ENCODE measurements at places on chromosomes 16 and 17.

GRCh38 chr17:17177176-17177575, 29.0 kb downstream of the PLD6 start:
- no peak for DNase-seq

GRCh38 chr16:80894091-80894490, 89.7 kb upstream of the CDYL2 start:
- no peak for DNase-seq

- peak; percentile 64 for DNase-seq
These were observed 31.5 kb downstream of the QPRT start for GRCh38 chr16:29710227-29711219.

GRCh38 chr16:84686707-84687298, 13.0 kb upstream of the USP10 start:
- DNase-seq = no peak

DNA sequence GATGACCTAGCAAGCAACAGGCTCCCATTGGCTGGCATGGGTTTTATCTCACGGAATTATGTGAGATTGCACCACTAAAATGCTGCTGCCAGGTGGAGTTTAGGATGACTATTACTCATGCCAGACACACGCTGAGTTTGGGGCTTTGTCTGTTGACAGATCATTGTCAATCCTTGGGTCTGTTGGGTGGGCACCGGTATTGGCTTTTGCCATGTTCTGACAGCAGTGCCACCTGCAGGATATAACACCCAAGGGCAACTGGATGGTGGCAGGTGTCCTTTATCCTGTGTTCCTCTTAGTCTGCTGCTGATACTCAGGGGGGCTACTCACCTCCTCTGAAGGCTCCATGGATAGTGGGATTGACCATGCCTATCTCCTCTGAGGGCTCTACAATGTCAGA, 221.6 kb upstream of the DYNLRB2 start:
- no peak for DNase-seq

DNA sequence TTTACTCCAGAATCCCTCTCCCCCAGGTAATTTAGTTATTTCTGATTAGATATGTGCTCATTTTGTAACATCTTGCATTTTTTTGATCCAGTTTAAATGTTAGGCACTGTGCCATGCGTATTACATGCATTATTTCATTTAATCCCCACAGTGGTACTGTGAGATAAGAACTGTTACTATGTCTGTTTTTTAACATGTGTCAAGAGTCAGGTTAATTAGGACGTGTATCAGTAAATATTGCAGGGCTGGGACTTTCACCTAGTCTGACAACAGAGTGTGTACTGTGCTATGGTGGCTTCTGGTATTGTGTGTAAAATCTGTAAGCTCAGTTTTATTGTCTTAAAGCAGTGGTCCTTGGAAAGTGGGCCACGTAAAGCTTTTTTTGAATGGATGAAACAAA, 10.6 kb downstream of the RSPRY1 start:
- DNase-seq = no peak

DNA sequence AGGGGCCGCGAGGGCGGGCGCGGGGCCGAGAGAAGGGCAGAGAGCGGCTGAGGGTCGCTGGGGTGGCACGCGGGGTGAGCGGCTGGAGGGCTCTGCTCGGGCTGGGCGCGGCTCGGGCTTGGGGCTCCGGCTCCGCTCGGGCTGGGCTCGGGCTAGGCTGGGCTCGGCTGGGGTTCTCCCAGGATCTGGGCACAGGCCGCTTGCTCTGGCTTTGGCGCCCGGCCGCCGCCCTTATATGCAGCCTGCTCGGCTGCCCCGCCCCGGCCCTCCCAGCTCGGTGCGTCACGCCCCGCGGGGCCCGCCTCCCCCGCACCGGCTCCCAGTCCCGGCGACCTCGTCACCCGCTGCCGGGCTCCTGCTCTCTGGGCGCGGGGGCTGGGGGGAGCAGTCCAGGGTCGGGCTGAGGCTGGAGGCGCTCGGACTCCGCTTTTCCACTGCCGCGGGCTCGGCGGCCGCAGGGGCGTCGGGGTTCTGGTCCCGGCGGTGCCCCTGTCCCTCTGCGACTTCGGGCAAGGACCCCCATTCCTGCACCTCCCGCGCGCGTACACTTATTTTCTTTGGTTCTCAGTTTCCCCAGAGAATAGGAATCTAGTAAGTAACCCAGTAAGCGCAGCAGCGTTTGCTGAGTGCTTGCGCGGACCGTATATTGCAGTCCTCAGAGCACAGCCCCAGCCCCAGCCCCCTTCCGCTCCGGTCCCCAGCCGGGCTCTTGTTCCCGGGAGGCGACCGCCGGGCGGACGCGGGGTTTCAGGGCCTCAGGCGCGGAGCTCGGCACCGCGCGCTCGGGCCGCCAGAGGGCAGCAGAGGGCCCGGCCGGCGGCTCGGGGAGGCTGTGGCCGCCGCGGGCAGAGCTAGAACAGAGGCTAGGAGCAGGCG, at the start of gene RASD1:
Gene RASD1 (minus strand): TSS at position 207 of the 876 bp plus-strand sequence. CDS start 214 bp downstream, outside the sequence.
- peak; percentile 84 for DNase-seq

- no peak for DNase-seq
These were observed 7.9 kb downstream of the SNAI3 start for GRCh38 chr16:88678224-88678979.

GRCh38 chr16:55502801-55503366, 6.0 kb upstream of the LPCAT2 start:
- no peak for DNase-seq

DNA sequence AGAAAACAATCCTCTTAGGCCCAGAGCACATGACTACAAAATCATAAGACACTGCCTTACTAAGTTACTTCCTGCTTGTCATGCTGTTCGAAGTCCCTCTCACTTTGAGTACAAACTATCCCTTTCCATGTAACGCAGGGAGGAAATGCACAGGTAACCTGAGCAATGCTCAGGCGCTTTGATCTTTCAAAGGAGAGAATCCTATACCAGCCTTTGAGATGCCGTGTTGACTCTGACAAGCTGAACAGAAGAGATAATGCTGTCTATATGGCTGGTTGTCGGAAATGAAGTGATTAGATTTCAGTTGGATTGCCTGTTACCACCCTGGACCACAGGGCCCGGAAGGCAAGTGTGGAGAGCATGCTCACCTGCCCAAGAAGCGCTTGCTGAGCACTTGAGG, 75.9 kb downstream of the CDH11 start:
- no peak for DNase-seq

DNA sequence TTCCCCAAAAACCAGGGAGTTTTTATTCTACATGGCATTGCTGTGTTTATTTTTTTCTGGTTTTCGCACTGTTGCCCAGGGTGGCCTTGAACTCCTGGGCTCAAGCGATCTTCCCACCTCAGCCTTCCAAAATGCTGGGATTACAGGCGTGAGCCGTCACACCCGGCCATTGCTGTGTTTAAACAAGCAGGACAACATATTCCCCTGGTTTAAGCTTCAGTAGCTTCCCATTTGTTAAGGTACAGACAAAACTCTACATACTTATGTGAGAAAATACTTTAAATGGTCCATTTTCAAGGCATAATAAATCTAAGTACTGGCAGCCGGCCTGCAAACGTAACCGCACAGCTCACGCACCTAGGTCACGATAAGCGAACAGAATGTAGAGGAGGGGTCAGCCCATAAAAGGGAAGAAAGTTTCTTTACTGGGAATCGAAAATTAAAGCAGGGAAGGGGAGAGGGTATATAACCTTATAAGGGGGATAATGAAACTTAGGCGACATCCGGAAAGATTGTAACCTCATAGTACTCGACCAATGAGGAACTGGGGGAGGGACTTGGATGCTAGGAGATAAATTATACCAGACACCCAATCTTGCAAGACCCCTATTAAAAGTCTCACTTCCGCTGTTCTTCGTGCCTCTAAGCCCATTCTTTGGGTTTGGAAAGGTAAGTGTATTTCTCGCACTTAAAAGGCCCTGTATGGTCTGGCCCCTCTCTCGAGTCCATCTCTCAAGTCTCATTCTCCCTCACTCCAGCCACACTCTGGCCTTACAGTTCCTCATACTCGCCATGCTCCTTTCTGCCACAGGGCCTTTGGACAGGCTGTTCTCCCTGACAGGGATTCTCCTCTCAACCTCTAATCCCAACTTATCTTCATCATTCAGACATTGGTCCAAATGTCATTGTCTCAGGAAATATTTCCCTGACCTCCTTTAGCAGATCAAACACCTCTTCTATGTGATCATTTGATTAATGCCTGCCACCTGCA, 59.2 kb downstream of the TEX14 start:
- DNase-seq = no peak

DNA sequence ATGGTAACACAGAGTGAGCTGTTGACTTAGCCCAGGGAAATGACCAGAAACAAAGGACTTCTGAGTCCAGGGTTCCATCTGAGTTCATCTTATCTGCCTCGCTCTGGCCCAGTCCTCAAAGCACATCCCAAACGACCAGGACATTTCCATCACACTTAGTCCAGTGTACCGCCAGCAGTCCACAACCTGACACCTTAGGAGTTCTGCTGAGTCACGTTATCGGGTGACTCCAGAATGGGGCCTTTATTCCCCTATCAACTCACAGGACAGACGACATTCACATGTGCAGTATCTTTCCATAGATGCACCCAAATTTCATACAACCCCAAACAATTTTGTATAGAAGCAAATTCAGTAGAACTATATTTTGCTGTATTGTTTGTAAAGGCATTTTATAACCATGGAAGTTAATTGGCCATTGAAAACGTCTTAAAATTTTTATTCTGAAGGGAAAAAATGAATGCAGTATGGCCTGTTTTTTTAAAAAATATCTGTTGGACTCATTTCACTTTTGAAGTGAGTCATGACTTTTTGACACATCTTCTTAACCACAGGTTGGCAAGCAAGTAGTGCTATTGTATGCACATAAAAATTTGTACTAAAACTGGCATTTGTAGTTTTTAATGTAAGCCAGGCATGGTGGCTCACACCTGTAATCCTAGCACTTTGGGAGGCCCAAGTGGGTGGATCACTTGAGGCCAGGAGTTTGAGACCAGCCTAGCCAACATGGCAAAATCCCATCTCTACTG, 46.3 kb downstream of the ZNF18 start:
- DNase-seq = no peak

DNA sequence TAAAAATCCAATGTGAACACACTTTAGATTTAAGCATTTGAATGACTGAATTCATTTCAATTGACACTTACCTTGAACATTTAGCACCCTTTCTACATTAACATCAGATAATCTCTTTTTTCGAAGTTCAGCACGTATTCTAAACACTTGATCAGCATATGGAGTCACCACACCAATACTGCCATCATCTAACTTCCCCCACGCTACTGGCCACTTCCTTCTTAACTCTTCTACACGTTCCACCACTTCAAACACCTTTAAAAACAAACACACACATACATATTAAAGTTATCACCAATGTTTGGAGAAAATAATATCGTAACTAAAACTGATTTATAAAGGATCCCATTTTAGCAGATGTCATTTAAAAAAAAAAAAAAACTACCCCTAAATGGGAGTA, 93.5 kb downstream of the CACNG1 start:
- DNase-seq = peak; percentile 48

GRCh38 chr16:88282564-88283395, 100.0 kb upstream of the ZNF469 start:
- no peak for DNase-seq

DNA sequence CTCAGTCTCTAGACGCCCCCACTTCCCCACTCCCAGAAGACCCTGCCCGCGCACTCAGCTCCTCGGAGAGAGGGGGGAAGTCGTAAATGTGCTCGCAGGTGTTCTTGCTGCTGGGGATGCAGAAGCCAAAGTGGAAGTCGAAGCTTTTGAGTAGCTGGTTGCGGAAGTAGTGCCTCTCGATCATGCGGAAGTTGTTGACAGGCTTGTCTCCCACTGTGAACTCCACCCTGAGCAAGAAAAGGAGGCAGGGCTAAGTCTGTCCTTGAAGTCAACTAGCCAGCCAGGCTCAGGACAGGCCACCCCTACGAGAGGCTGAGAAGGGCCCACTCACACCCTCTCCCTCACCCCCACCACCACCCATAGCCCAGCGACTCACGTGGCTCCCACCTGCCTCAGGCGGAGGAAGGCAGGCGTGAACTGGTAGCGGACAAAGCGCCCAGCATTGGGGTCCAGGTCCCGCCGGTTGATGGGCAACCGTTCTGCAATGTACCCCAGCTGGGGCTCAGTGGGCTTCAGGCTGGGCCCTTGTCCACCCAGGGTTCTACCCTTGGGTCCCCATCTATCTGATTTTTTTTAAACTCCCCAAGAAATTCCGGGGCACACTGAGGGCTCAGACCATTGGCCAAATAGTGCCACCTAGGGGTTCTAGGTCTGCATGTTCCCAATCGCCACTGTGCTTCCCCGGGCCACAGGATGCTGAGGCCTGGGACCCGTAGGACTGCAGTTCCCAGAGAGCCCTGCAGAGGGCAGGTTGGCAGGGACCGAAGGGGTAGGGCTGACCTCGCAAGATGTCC, 4.6 kb downstream of the UNC119 start:
- DNase-seq = peak; percentile 76

DNA sequence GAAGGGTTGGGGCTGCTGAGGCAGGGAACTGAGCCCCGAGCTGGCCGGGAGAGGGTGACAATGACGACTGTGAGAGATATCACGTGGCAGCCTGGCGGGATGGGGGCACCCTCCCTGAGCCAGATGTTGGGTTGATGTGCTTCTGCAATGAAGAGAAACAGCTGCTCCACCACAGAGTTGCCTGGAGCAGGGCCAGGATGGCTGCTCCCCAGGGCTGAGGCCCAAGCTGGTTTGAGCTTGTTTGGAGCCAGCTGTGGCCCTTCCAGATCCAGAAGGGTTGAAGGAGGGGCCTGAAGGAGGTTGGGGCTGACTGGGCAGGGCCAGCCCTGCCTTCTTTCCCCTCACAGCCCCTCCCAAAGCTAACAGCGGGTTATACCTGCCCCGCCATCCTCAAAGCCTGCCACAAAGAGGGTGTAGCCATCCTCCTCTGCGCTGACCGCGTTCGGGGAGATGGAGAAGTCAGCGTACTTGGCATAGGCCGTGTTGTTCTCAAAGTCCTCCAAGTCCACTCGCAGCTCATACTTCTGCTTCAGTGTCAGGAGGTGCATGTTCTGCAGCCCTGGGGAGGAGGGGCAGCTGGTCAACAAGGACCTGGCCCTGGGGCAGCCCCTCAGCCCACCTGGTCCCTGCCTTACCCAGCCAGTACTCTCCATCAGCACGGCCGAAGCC, 2.1 kb downstream of the MFAP4 start:
- no peak for DNase-seq

GRCh38 chr17:58313815-58314705, 14.5 kb downstream of the TSPOAP1 start:
- peak; percentile 16 for DNase-seq

- DNase-seq = no peak
These were observed 4.2 kb downstream of the RPL13 start for GRCh38 chr16:89564476-89565255.

DNA sequence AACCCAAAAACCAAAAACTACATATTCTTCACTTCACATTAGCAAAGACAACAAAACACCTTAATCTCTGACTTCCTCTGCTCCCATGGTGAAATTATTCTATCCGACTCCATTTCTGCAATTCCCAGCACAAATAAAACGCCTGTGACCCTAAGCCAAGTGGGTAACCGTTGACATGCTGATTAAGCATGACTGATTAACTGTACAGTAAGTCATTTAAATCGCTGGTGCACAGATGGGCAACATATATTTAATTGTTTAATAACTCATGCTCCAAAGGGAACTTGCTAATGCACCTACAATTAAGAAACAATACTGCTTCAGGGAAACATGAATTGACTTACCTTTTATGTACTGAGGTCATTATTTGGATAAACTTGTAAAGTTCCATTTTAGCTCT, 436.7 kb downstream of the KIF2B start:
- no peak for DNase-seq

GRCh38 chr17:67569873-67570272, 147.9 kb upstream of the NOL11 start:
- no peak for DNase-seq

- DNase-seq = no peak
These were observed 55.2 kb downstream of the GAN start for GRCh38 chr16:81369888-81370504.
